M059J (cell line): ENCODE measurements at places on chromosomes 3 and 15.

DNA sequence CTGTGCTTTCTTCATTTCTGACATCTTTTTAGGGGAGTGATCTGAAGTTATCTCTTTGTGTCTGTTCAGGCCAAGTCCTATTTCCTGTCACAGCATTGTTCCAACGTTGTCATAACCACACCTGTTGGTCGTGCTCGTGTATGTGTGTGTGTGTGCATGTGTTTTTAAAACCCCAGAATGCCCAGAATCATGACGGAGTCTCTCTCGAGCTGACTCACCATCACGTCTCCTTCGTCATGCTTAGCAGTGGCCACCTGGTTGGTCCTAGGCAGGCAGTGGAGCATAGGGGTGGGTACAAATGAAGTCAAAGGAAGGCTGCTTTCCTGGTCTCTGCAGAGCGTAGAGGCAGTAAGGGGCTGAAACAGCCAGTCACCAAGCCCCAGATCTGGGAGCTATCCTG lies 126.8 kb upstream of the ABHD17C start:
- no peak for DNase-seq

- peak; percentile 44 for DNase-seq
Measured at GRCh38 chr3:106212665-106213222, 343.9 kb upstream of the CBLB start.

DNA sequence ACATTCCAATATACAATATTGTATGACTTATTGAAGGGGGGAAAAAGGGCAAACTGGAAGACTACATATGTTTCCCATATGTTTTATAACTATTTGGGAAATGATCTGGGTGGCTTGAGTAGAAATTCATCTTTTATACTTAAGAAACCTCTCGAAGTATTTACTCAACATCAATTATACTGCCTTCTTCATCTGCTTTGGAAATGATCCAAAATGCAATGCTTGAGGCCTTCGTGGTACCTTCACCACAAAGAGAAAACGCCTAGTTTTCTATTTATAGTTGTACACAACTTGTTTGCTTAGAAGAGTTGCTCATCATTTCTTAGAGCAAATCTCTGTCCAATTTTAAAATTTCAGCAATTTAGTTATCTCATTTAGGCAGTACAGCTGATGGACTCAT lies 18.8 kb downstream of the ACKR4 start:
- peak; percentile 17 for DNase-seq

GRCh38 chr3:61948699-61949305 lies 387.4 kb downstream of the PTPRG start:
- DNase-seq = no peak

- no peak for DNase-seq
Measured at GRCh38 chr15:47186075-47186474, 531.2 kb upstream of the SEMA6D start.

- DNase-seq = no peak
Measured at GRCh38 chr3:183218826-183219225, 34.2 kb upstream of the B3GNT5 start.

DNA sequence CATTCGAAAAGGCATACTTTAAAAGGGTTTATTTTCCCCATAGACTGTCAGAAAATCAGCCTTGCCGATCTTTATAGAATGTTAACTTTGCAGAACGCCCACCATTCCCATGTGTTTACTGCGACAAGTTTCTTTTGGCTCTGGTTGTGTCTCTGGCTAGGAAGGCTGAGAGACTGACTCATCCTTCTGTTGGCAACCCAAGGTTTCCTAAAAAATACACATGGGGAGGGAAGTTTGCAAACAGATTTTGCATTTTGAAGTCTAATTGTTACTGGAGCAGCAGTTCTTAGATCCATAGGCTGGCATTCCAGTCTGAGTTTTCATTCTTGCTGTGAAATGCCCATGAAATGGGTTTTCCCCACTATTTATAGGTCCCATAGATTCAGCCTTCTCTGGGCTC lies 37.9 kb upstream of the MINAR1 start:
- peak; percentile 23 for DNase-seq

GRCh38 chr3:98573181-98573728 lies 20.2 kb downstream of the CPOX start:
- peak; percentile 78 for DNase-seq

GRCh38 chr15:74170071-74170844 lies 3.3 kb upstream of the ISLR start:
- no peak for DNase-seq

- no peak for DNase-seq
Measured at GRCh38 chr3:105465251-105465853, 98.6 kb downstream of the ALCAM start.

- no peak for DNase-seq
Measured at GRCh38 chr15:42274702-42274989, 1.4 kb upstream of the TMEM87A start.

DNA sequence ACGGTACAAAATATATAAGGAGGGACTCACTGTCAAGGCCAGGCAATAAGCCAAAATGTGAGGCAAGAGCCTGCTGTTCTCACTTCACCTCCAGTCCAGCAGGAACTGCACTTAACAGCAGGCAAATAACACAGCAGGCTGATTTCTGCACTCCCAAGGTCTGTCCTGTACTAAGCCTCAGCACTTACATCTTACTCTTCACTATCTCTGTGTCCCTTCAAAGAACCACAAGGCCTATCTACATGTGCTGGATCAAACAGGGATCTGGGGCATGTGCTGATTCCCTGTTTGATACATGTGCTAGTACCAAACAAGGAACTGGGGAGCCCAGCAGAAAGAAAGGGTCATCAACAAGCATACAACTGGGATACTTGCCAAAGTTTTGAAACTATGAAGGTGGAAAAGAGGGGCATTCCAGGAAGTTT lies 22.2 kb downstream of the UACA start:
- DNase-seq = peak; percentile 65

GRCh38 chr15:65077981-65078352 lies 1.4 kb downstream of the KBTBD13 start:
- DNase-seq = no peak

GRCh38 chr15:84788500-84788899 lies 28.7 kb upstream of the ALPK3 start:
- DNase-seq = no peak

DNA sequence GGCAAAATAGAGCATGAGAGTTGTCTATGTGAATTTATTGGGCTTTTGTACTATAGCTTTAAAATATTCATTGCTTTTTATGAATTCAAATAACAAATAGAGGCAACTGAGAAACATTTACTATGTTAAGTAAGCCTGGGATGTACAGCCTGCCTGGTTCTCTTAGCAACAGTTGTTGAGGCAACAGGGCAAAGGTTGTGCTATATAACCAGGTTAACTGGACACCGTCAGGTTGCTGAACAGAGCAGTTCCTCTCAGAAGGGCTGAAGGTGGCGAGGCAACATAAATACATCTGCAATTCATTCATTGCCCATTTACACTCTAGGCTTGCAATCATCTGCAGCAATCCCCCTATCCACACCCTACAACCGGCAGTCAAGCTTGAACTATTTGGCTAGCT lies 78.2 kb downstream of the GTF2E1 start:
- no peak for DNase-seq

GRCh38 chr3:198113206-198114053 lies 153.4 kb downstream of the LMLN start:
- peak; percentile 7 for DNase-seq

GRCh38 chr3:18080198-18080689 lies 337.8 kb upstream of the TBC1D5 start:
- DNase-seq = peak; percentile 39

DNA sequence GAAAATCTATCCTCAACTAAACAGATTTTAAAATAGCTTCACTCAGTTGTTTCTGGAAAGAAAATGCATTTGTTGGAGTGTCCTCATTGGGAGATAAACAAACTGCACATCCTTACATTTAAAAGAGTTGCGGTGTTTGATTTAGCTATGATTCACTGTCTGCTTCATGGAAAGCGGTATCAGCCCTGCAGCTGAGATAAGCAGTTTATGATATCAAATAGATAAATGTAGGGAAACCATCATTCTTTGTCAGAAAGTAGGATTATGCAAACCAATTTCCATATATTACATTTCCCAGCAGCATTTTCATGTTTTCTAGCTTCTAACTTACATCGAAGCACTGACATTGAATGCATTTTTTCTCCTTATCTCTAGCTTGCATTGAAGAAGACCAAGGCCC lies 698.9 kb downstream of the DIPK2A start:
- no peak for DNase-seq

DNA sequence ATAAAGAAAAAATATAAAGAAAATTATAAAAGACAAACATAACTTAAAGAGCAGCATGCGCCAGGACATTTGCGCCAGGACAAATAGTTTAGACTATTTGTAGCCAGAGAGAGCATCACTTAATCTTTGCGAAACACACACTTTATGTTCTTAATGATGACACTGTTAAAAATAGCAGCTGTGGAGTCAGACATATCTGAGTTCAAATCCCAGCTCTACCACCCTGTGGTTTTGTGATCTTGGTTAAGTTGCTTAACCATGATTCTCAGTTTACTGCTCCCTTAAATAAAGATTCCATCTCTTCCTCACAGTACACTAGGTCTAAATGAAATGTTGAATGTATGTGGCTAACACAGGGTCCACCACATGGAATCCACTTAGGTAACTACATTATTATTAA lies 31.4 kb downstream of the KCNMB2 start:
- no peak for DNase-seq

DNA sequence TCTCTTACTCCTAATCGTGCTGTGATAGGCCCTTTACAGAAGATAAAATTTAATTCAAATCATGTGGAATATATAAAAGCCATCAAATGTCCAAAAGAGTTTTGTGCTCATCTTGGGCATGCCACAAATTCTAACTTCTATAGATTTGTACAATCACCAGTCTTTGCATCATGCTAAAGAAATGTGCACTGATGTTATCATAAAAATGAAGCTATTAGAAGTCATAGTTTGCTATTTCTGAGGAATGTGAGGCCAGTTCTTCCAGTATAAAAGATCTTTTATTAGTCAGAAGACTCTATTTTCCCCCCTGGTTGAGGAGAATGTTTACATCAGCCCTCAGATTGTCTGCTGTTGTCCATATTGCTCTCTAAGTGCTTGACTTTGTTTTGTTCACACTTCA lies 2.1 kb upstream of the ANXA2 start:
- DNase-seq = peak; percentile 60

- no peak for DNase-seq
Measured at GRCh38 chr3:194471863-194472262, 14.9 kb downstream of the ATP13A3 start.
